Muscle of leg (tissue), 16 donors: ENCODE measurements at places on chromosomes 7 and 10. TPM values are rescaled to one million over a fixed set of nuclear protein-coding genes. Genes with fewer than 3 reads are reported as not detected.

CLRN3 gene
- total RNA-seq, result 0.09 TPM

LRRN3 gene
- 10.1 TPM for total RNA-seq

DRGX gene
- not detected for total RNA-seq

EEPD1 gene
- 10.8 TPM for total RNA-seq

NRCAM gene
- total RNA-seq, result 17.5 TPM
